ENCODE measurements at places on chromosomes 1 and 21.
A peak's percentile ranks its signal among the peaks of the same experiment; 100 is the strongest.

DNA sequence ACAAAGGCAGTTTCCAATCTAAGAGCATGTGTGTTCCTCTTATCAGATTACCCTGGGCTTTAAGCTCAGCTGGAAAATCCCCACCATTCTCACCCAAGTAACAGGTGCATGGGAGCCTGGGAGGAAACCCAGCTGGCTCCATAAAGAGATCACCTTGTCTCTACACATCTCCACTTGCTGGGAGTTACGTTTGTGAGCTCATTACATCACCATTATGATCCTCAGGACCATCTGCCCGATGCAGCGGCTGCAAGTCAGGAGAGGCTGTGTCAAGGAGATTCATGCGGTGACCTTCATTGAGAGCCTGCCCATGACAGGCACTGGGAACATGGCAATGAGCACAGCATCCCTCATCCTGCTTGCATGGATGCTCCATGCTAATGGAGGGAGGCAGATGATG, 618.0 kb downstream of the NPHP4 start:
- no peak for DNase-seq

GRCh38 chr1:186078245-186078644, 296.8 kb downstream of the TPR start:
- no peak for DNase-seq

- no peak for DNase-seq
Measured at GRCh38 chr21:14270631-14271030, 54.7 kb downstream of the RBM11 start.

DNA sequence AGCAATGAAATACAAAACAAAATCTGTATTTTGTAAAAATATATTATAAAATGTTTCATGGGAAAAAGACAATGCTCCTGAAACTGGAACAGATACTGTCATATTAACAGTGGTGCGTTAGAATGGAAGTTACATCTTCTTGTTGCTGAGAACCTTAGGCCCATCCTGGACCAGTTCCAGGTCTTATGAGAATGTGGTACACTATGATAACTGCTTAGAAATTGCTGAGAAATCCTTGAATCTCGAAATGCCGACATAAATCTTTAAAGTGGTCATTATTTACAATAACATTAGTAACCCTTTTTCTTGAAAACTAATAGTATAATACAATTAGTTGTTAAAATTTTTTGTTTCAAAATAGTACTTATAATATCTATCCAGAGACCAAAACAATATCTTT, 747.9 kb upstream of the NCAM2 start:
- no peak for DNase-seq

DNA sequence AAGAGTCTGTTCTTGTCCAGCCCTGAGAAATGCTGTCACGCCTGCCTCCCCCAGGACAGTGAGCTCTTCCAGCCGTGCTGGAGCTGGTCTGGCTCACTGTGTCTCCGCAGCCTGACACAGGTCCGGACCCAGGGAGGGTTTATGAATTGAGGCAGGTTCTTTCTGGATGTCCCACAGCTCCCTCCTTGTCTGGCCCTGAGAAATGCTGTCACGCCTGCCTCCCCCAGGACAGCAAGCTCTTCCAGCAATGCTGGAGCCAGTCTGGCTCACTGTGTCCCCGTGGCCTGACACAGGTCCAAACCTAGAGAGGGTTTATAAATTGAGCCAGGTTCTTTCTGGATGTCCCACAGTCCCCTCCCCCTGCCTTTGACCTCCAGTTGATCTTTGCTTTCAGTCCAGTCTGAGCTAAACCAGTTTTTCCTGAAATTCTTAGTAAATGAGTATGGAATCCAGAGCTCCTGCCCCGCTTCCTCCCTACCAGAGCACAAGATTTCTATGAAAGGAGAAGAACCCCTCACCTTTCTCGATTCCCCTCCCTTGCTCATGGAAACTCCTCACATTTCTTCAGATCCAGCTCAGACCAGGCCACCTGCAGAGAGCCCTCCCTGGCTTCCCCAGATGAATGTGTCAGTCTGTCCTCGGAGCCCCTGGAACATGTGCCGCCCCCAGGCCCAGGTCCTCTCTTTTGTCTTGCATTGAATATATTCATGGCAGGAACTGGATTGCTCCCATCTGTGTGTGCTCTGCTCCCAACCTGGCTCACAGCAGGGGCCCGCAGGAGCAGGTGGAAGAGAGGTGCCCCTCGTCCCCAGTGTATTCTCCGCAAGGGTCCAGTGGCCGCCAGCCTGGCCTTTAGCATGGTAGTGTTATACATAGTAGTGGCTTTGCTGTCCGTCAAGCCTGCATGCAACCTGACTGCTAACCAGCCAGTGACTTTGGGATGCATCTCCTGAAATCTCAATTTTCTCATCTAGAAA, 116.3 kb downstream of the EPHB2 start:
- DNase-seq, result no peak

DNA sequence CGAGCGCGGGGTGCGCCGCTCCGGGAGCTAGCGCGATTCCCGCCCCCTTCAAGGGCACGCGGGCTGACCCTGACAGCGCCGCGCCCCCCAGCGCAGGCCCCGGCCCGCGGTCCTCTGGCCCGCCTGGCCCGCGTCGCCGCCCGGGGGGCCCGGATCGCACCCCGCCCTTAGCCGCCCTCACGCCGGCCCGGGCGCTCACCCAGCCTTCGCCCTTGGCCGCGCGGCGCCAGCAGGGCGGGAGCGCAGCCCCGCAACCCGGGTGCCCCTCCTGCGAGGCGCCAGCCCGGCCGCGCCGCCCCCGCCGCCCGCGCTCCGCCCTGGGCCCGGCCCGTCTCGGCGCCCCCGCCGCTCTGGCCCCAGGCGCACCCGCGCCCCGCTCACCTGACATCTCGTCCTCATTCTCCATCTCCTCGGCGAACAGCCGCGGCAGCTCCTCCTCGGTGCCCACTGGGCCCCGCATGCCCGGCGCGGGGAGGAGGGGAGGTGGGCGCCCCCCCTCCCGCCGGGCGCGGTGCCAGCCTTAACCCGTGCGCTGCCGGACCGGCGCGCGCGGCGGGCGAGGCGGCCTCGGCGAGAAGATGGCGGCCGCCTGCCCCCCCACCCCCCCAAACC, 451 bp downstream of the CHD5 start:
- DNase-seq, result no peak

DNA sequence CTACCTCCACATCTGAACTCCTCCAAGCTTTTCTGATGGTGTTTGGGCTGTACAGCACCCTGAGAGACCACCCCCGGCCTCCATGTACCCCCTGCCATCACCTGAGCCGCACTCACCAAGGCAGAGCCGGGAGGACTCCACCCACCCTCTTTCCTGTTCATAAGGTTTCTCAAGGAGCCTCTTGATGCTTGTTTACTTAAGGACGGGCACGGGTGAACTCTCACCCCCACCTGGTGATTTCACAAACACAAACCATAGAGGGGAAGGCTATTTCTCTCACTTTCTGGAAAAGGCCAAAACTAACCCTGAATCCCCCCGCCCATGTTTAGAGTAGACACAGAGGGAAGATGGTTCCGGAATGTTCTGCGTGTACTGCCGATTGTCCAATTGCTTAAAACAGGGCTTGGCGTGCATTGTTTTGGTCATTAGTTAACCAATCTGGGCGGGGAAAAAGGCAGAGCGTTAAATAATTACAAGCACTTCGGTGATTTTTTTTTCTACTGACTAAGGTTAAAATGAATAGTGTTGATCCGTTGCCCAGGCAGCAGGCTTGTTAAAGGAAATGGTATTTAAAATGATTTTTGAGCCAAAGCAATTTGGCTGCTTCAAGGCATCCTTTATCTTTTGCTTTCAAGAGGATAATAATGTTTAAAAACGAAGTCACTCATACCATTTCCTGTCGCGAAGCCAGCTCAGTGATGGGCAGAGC, 279.8 kb upstream of the VAMP3 start:
- DNase-seq, result no peak

- no peak for DNase-seq
Measured at GRCh38 chr21:45237401-45237800, 50.3 kb downstream of the POFUT2 start.

- no peak for DNase-seq
Measured at GRCh38 chr1:192639607-192640368, 3.8 kb downstream of the RGS13 start.

DNA sequence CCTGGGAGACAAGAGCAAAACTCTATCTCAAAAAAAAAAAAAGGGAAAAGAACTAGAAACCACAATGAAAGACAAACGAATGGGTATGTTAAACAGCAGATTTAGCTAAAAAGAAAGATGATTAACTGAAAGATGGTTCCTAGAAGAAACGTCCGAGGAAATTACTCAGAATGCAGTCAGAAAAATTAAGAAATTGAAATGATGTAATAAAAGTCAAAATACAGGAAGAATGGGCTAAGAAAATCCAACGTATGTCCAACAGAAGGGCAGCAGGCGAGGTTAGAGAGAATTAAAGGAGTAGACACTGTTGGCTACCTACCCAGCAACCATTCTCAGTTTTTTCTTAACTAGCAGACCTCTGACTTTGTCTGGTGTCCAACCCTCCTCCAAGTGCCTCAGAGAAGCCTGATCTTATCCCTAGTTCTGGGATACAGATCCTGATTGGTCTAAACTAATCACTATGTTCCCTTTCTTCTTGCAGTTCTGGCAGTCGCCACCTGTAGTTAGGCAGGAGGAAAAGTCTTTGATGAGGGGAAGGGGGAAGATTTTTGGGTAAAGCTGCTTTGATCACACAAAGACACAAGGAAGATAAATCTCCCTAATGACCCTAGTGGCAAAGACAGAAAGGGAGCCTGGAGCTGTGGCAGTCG, 25.7 kb downstream of the GPR161 start:
- DNase-seq, result no peak

DNA sequence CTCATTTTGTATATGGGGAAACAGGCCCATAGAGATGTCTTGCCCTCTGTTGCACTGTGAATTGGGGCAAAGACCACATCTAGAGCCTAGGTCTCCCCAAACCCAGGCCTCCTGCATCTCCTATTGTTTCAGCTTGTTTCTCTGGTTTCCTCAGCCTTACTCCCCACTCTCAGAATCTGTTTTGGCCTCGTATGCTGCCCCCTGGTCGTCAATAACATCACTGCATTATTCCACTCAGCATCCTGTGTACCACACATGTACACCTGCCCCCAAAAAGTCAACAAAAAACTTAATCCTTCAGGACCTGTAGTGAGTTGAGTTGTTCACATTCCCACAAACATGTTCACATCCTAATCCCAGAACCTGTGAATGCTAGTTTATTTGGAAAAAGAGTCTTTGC, 184.8 kb downstream of the BRINP2 start:
- DNase-seq, result peak; percentile 24

DNA sequence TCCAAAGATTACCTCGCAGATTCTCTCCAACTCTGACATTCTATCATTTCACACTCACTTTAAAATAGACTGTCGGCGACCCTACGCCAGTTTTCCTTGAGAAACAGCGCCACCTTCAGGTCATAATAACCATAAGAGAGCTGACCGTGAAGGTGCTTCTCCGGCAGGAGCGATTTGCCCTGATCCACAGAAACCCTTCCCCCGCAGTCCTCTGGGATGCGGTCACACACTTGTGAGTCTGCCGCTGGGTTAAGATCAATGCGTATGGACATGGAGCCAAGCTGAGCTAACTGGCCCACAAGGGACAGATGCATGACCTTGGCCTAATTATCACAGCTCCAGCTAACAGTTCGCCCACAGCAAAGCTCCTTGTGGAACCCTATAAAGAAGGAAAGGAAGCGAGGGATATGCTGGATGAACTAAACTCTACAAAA, 32.8 kb upstream of the IFNAR2 start:
- DNase-seq, result peak; percentile 34

GRCh38 chr1:202624088-202624780, 86.0 kb downstream of the SYT2 start:
- no peak for DNase-seq

DNA sequence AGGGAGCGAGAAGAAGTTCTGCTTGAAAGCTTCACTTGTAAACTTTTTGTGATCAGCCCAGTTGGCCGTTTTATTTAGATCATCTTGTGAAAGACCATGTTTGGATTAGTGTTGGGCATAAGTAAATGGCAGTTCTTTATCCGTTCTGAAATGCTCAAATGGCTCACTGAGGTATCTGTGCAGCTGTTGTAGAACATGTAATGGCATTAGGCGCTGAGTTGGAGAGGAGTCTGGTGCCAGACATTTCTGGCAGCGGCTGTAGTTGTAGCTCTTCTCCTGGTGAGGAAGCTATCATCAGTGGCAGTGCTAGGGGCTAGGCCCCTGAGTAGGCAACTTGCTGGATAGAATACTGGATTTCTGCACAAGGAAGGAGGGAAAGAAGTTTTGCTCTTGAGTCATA, 321.6 kb downstream of the LMO4 start:
- DNase-seq, result no peak

DNA sequence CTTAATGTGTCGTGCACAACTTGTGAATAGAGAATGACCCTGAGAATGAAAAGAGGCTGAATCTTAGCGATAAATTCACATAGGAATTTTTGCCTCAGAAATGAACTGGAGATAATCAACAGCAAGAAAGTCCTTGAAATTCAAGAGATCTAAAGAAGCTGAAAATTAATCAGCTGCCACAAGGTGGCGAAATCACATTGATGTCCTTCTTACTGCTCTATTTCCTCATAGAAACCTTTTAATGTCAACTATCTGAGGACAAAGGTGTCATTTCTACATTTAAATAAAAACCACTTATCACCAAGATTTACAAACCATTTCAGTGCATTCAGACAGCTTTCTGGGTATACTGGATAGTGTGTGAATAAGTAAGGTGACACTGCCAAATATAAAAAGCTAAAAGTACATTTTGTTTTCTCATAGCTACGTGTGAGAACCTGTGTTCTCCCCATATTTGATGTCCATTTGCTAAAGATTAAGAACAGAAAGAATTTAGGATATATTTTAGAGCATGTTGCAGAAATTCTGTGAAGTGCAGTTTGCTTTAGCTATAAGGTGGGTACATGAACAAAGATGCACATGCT, 485.3 kb upstream of the PTBP2 start:
- DNase-seq, result no peak

DNA sequence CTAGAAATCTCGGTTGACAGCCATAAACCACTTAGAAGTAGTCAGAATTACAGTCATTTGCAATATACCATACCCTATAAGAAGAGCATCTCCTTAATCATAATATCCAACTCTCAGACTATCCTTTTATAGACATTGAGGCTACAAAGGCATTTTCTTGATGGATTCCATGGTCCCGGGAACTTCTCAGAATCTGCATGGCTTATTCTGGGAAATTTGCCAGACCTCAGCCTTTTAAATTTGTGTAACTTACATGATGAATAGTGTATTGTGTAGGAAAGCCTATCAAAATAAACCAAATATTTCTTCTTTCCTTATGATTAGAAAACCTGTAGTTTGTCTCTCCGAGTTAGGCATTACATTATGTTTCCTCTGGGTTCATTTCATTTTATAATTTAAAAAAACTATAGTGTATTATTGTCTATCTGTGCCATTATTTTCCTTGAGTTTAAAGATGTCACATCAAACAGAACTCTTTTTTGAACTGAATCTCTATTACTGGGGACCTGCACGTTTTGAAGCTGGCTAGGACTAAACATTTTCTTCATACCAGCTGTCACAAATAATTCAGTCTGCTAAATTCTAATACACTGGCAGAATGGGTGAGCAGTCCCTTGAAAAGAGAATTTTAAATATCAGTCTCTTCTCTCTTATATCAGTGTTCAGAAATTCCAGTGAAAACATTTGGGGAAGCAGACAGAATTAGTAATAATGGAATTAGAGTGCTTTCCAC, 102.9 kb downstream of the GABPA start:
- no peak for DNase-seq

- DNase-seq, result peak; percentile 28
Measured at GRCh38 chr1:166164995-166165660, 1.7 kb downstream of the FAM78B start.
